ENCODE measurements at places on chromosomes 7 and 10.

DNA sequence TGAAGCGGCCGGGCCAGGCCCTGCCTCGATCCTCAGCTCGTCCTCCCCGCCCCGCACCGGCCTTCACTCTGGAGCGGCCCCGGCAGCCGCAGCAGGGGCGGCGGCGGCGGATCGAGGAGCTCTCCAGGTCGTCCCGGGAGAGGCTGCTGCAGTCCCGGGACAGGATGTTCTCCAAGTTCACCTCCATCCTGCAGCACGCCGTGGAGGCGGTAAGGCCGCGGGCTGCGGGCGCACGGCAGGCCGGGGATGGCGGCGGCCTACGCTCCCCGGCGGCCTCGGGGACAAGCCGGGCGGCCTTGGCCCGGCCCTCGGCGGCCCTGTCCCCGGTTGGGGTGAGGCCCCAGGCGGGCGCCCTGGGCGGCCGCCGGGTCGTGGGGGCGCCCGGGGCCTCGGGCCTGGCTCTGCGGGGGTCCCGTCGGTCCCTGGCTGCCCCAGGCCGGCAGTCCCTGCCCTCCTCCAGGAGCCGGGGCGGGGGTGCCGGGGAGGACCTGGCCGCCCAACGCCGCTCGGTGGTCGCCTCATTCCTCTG is 399 bp downstream of the FHIP2A start:
- peak; percentile 30 for DNase-seq

- no peak for DNase-seq
These were observed 55.8 kb downstream of the ALOX5 start for GRCh38 chr10:45429790-45430189.

- no peak for DNase-seq
These were observed 9.4 kb downstream of the SH3PXD2A start for GRCh38 chr10:103845972-103846371.

- DNase-seq = no peak
These were observed 19.5 kb upstream of the FOXL3 start for GRCh38 chr7:270351-270983.

- no peak for DNase-seq
These were observed 46.7 kb downstream of the CAV1 start for GRCh38 chr7:116571552-116571951.
